Skin of body (tissue), 3 donors: ENCODE measurements at places on chromosomes 12 and 14. TPM values are rescaled to one million over a fixed set of nuclear protein-coding genes. Genes with fewer than 3 reads are reported as not detected.
A peak's percentile ranks its signal among the peaks of the same experiment; 100 is the strongest.

DNA sequence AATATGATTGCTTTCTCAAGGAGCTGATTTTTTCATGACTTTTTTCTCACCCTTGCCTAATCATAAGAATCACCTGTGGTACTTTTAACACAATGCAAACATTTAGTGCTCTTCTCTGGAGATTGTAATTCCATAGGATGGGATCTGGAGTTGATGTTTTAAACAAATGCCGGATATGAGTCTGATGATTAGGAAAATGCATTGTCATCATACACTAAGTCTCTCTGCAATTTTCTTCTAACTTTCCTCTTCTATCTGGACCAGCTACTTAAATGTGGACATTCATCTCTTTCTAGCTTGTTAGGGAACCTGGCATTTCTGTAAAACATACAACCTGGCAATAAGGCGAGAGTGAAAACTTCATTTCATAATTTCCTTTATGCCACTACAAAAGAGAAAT lies 23.5 kb downstream of the PMCH start:
- DNase-seq, result no peak

DNA sequence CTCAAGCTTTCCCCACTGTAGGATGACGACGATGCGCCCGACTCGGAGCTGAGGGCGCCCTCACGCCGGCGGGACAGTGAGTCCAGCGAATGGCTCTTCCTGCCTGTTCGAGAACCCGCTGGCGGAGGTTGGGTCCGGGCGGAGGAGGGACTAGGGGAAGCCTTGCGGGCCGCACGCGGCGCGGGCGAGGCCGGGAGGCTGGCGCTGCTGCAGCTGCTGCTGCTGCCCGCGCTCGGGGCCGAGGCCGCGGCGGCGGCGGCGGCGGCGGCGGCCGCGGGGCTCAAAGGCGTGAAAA lies 1.9 kb downstream of the CCDC177 start:
- no peak for DNase-seq

DNA sequence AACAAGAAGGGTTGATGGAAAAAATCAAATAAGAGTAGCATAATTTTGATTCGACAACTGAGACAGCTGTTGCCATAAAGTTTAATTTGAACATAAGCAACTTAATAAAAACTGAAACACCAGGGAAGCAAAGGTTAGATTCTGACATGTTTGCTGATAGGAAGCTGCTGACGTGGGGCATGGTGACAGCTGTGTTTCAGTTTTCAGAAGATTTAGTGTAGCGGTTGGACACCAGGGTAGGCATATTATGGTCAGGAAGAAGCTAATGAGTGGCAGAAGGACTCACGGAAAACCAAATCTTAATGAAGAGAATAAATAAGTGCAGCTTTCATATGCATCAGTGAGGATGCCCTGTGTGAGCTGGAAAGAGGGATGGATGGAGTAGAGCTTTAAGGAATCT lies 336.7 kb upstream of the RPL10L start:
- no peak for DNase-seq

DNA sequence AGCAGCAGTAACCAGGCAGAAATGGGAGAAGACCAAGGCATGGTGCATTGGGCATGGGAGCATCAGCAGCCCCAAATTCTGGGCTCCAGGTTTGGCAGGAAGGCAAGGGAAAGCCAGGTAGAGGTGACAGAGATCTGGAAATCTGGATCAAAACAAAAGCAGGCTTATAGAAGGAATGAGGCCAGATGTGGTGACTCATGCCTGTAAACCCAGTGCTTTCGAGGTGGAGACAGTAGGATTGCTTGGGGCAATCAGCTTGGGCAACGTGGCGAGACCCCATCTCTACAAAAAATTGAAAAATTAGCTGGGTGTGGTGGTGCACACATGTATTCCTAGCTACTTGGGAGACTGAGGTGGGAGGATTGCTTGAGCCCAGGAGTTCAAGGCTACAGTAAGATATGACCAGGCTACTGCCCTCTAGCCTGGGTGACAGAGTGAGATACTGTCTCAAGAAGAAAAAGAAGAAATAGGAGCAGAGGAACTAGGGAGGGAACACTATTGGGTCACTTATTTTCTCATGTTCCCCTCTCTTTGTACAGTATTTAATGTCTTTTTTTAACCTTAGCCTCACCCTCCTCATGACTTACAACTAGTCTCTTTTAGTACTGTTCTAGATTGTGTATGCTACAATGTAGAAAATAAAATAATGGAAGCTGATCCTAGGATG lies 25.1 kb downstream of the SLC4A8 start:
- no peak for DNase-seq

- DNase-seq, result peak; percentile 71
Observed at GRCh38 chr14:22386924-22387775, 201.9 kb downstream of the DAD1 start.

DNA sequence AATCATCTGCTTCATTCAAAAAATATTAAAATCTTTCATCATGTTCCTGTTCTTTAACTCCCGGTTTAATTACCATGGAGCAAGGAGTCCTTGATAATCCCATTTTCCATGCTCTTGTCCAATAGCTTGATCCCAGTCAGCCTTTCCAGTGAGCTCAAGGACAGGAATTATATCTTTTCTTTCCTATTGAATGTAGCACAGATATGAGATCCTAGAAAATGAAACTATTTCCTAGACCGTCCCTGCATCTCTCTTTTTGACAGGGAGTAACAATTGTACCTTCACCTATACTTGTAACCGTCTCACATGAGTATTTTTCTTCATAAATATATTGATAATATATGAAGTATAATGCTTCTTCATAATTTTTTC lies 35.6 kb downstream of the PIK3C2G start:
- DNase-seq, result no peak

The SIX6 gene
- not detected for total RNA-seq
